ENCODE measurements at places on chromosomes 16 and 17.

GRCh38 chr17:77054936-77055335 lies 85.8 kb upstream of the SEC14L1 start:
- no peak overlapping the region for H3K27ac ChIP-seq
- no peaks in the 10 kb centered on the region for H3K4me1 ChIP-seq
- H3K27me3 ChIP-seq, result no peaks in the 10 kb centered on the region
- H3K4me3 ChIP-seq, result no peak overlapping the region
- no peak for DNase-seq

GRCh38 chr16:74558873-74559272 lies 48.0 kb downstream of the GLG1 start:
- H3K36me3 ChIP-seq, result no peaks in the 10 kb centered on the region
- no peak for DNase-seq
- H3K27me3 ChIP-seq, result no peaks in the 10 kb centered on the region
- no peak overlapping the region for H3K4me3 ChIP-seq
- H3K4me1 ChIP-seq, result no peaks in the 10 kb centered on the region

GRCh38 chr16:11253009-11253994 lies 2.7 kb downstream of the SOCS1 start:
- H3K4me3 ChIP-seq, result no peak overlapping the region
- peaks cover 1% of the 10 kb centered on the region for H3K36me3 ChIP-seq

GRCh38 chr17:11814655-11815262 lies 182.5 kb downstream of the ZNF18 start:
- no peak overlapping the region for H3K4me3 ChIP-seq
- H3K36me3 ChIP-seq, result no peaks in the 10 kb centered on the region
- H3K4me1 ChIP-seq, result no peaks in the 10 kb centered on the region

DNA sequence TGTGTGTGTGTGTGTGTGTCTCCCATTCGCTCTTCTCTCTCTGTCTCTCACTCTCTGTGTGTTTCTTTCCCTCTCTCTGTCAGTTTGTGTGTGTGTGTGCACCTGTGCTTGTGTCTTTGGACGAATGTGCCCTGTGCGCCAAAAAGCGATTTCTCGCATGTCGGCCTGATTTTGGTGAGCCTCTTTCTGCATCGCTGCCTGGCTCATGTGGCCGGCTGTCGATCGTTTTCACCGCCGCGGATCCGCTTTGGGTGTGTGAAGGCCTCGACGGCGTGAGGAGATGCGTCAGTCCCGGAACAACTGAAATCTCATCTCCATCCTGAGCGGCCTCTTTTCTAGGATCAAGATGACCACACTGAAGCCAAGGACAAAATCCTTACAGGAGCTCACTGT lies 609.0 kb downstream of the KCNJ18 start:
- no peaks in the 10 kb centered on the region for H3K27me3 ChIP-seq
- H3K4me1 ChIP-seq, result no peaks in the 10 kb centered on the region
- DNase-seq, result no peak
- no peak overlapping the region for H3K27ac ChIP-seq
- H3K36me3 ChIP-seq, result no peaks in the 10 kb centered on the region
- H3K4me3 ChIP-seq, result no peak overlapping the region

DNA sequence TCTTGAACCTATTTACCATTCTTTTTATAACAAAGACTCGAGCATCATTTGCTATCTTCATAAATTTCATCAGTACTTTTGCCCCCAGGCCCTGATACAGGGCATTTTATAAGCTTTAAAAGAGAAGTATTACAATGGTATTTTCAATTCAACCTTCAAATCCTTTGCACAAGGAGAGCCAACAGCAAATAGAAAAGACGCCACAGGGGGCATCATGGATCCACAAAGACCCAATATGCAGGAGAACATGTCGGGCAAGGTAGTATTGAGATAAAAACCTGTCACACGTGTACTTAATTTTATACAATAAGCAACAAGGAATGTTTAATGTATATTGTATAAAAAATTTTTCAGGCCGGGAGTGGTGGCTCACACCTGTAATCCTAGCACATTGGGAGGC lies 10.2 kb downstream of the MAP3K14 start:
- H3K27me3 ChIP-seq, result no peaks in the 10 kb centered on the region
- peaks cover 50% of the 10 kb centered on the region for H3K4me1 ChIP-seq
- peak overlapping the region; percentile 81 for H3K27ac ChIP-seq
- H3K4me3 ChIP-seq, result no peak overlapping the region

DNA sequence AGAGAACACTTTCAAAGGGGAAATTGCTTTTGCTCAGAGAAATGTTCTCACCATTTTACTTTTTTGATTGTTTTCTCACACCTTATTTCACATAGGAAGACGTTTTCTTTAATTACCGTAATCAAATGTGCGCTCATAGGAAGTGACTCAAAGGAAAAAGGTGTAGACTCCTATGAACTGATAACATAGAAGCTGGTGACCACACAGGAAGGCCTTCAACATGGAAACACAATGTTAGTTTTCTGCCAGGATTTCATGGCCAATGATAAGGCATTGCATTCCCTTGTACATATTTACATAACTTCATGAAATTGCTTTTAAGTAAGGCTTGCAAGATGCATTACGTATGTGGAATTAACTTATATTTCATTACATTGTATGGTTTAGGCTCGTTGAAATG lies 40.9 kb upstream of the KCNJ16 start:
- H3K27ac ChIP-seq, result no peak overlapping the region
- no peaks in the 10 kb centered on the region for H3K36me3 ChIP-seq
- no peaks in the 10 kb centered on the region for H3K4me1 ChIP-seq
- H3K27me3 ChIP-seq, result no peaks in the 10 kb centered on the region
- no peak for DNase-seq

All from liver (tissue), 10 donors.